ENCODE measurements at places on chromosomes 6 and 20.

GRCh38 chr6:115770851-115771250 lies 289.8 kb downstream of the FRK start:
- no peak for DNase-seq

DNA sequence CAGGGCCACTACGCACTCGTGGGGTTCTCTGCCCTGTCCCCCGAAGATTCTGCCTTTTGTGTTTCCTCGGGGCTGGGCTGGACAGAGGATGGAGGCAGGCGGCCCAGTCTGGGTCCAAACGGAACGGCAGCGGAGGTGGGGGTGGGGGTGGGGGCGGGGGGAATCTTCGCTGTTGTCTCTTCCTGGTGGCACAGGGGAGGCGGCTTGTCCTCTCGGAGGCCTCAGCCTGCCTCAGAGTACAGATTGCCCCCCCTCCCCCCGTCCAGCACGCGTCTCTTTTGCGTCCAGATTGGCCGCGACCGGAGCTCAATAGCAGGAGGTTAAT lies 1.4 kb upstream of the INSM1 start:
- DNase-seq: no peak

DNA sequence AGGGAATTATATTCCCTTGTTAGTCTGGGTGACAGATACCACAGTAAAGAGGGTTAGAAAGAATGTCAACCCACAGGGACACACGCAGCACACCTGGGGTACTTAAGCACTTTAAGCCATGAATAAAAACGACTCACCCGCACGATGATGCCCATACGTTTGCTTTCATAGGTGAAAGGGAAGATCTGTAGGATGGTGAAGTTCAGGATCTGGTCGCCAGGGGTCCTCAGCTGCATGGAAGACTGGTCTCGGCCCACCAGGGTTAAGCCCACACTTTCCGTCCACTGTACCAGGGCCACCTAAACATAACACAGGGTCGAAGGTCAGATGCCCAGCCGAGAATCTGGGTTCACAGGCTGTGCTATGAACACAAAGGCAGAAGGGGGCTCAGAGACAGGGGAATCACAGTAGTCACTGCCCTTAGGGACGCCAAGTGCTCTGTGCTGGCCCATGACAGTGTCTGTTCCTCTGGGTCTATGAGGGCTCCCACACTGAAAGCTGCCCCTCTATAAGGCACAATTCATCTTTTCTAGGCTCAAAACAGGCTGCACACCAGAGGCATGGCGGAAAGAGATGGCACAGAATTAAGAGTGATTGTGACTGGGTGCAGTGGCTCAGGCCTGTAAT lies 96.8 kb upstream of the NFATC2 start:
- DNase-seq: no peak

DNA sequence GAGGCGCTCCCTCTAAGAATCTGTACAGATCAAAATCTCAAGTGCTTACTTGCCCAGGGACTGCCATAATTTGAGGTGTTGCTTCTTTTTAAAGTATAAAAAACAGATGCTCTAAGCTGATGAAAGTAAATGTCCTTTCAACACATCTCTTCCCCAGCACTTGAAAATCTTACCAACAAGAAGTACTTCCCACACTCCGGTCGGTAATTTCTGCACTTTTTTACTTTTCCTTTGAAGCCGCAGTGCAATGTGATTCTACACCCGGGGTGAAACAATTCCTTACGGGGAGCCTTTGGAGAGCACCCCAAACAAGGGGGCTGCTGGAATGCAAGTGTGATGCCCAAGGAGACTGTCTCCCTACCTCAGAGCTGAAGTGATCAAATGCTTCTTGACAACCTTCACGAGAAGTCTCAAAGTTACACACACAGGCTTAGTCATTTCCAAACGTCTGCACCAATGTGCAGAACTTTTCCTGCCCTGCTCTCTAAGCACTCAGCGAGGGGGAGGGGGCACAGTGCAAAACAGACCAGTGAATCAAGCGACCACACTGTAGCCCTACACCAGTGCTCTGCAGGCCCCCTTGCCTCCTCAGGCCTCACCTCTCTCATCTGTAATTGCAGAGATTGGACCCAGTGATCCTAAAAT lies 56.7 kb downstream of the ATXN1 start:
- no peak for DNase-seq

GRCh38 chr6:14665827-14666724 lies 548.5 kb downstream of the CD83 start:
- DNase-seq: peak; percentile 94

DNA sequence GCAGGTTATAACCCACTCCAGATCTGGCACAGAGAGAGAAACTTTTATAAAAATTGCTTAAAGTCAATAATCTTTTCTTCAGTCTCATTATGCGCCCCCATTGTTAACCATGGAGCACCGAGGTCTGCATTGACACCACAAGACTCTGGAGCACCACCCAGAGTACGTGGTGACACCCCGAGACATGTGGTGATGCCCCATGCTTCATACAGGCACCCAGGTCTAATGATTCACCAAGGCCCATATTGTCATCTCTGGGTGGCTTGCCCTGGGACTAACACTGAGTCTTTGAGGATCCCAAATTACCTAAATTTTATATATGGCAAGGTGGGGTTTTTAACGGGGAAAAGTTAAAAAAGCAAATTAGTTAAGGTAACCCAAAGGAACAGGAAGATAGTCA lies 31.1 kb downstream of the CD109 start:
- no peak for DNase-seq

GRCh38 chr6:17268114-17268513 lies 13.0 kb upstream of the RBM24 start:
- no peak for DNase-seq

DNA sequence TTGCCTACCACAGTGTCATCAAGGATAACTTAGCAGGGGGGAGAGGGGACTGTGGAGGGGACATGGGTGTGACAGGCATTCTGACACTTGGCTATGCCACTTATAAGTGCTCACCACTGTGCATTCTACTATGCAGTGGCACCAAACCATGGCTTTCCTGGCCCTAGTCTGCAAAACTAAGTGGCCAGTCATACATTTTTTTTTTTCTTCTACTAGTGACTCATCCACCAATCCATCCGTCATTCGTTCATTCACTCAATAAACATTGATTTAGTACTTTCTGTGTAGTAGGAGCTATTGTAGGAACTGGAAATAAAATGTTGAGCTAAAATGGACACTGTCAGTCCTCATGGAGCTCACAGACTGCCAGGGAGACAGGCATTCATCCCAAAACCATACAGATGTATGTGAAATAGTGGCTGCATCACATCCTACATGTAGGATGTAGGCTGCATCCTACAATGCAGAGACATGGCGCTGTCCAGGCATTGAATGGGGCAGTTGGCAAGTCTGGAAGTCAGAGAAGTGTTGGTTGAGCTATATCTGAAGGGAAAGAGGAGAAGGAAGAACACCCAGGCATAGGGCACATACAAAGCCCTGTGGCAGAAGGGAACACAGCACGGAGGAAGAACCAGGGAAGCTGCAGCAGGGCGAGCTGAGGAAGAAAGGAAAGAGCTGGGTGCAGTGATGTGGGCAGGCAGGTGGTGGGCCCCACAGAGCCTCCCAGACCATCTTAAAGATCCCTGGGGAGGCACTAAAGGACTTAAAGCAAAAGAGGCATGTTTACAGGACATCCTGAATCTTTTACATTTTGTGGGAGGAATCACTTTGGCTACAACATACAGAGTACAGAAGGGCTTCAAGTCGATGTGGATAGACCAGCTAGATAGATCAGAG lies 224.4 kb downstream of the UST start:
- no peak for DNase-seq

GRCh38 chr20:4328541-4328940 lies 313.2 kb upstream of the RNF24 start:
- no peak for DNase-seq

DNA sequence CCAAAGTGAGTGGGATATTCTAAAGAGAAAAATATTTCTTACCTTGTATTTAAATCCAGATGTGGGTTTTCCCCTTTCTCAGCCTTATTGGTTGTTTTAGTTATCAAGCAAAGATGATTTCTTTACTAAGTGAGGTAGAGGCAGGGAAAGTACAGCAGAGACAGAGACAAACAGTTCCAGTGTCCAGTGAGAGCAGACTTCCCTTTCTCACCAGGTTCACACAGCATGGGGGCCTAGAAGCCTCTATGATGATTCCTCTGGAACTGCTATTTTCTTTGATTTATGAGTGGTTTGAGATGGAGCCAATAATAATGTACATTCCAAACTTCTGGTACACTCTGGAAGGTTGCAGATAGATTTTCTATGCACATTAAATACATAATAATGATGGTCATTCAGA lies 234.0 kb upstream of the MARCKS start:
- no peak for DNase-seq

GRCh38 chr6:105432797-105433196 lies 29.9 kb upstream of the PREP start:
- DNase-seq: peak; percentile 46

DNA sequence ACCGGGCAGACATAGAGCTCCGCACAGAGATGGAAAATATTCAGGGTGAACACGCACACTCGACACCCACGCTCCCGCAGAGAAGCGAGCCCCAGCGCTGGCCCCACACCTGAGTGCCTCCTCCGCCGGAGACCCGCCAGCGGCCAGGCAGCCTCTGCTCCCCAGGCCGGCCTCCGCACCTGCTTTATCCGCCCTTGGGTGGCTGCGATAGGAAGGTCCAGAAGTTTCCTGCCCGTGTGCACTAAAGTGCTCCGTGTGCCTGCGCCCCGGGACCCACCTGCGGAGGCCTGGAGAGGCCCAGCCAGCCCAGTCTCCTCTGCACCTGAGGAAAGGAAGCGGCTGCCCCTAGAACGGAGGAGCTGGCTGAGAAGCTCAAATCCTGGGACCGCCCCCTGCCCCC lies 10.8 kb upstream of the FOXC1 start:
- no peak for DNase-seq

GRCh38 chr6:46876126-46876525 lies 45.6 kb downstream of the ADGRF5 start:
- DNase-seq: no peak

DNA sequence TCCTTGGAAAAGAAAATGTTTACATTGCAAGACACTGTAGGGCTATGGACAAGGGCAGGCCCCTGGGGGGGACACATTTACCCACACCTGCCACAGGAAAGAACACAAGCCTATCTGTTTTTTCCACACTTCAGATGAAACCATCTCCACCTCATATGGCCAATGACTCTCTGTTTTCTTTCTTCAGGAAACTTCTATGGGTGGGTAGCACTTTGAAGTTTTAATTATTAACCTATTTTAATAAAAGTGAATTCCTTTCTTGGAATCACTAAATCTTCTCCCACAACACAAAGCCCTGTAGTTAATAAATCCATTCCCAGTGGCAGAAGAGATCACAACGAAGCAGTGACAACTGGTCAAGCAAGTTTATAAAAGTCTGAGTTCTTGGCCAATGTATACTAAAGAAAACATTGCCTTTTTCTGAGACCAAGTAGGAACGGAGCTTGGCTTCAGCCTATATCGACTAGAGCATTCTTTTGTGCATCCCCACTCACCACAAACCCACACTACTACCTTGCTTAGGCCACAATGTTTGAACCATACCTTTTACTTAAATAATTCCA lies 125.1 kb upstream of the CARMIL1 start:
- no peak for DNase-seq

DNA sequence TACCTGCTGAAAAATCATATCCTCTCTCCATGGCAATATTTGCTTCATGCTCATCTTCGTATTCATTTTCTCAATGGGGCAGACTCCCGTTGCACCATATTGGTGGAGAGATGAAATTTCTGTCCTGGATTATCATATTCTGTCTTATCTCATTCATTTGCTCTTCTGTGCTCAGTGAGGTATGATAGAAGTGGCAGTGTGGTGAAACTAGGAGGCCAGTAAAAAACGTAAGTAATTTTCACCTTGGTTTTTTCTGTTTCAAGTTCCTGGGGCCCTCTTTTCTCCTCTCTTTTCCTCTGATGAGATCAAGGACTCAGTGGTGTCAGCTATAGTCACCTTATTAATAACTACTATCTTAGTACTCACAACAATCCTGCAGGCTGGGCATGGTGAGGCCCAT lies 182.5 kb upstream of the HDAC2 start:
- no peak for DNase-seq

- no peak for DNase-seq
Observed at GRCh38 chr6:122651031-122651430, 40.8 kb downstream of the PKIB start.

DNA sequence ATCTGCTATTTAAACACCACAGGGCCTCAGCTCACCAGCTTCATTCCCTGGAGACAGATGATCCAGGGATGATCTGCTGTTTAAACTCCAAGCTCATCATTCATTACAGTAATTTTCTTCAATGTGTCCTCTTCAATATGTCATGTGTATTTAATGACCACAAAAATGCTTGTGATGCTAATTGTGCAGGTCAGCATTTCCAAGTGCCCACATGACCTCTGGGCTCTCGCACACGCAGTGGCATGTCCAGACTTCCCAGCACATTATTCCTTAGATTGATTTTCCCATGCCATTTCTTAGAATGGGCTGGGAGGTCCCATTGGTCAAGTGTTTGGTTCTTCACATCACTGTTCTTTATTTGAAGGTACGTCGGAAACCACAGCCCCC lies 434.4 kb downstream of the HAO1 start:
- no peak for DNase-seq

DNA sequence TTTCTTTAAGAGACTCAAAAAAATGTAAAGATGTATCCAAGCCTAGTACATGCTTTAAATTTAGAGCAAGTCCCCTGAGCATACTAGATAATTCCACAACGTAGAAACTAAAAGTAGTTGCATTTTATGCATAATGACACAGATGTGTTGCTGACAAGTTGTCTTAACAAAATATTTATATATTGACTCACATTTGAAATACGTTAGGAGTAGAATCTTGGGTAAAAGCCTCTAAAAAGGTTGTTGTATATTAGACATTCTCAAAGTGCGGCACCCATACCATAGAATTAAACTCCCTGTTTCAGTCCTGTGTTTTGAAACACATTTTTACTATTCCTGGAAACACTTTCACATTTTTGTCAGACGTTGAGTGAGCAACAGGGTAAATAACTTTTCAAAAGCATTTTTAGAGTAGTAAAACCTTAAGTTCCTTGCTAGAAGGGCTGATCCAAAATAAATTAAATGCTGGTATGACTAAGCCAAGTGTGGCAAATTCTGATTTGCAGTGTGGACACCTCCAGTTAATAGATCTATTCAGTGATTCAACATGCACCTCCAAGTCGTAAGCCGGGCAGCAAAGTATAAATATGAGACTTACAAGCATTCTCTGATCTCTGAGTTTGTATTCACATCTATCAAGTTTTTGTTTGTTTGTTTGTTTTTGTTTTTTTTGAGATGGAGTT lies 97.5 kb downstream of the GMDS start:
- no peak for DNase-seq

DNA sequence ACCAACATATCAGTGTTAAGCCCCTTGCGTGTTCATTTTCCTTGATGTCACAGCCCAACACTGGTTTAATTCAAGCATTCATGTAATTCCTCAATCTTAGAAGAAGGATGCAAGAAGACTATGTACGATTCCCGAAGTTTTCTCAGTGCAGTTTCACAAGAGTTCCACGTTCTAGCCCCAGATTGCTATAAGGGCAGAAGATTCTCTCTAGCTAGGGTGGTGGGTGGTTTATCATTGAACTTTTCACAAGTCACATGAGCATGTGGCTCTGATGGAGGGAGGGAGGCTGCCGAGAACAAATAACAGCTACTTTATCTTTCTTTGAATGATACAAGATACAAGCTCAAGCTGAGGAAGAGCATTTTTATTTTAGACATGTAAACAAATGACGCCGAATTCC lies 71.9 kb upstream of the NHSL1 start:
- no peak for DNase-seq

All from AG04450 (cell line).